ENCODE measurements at places on chromosomes 12 and 14.

- no peak for DNase-seq
These were observed 21.1 kb upstream of the TMEM132C start for GRCh38 chr12:128245905-128246304.

- no peak for DNase-seq
These were observed 8.6 kb downstream of the TUNAR start for GRCh38 chr14:95885278-95885677.

- peak; percentile 25 for DNase-seq
These were observed 1.1 kb downstream of the KMT2D start for GRCh38 chr12:49059299-49060171.

DNA sequence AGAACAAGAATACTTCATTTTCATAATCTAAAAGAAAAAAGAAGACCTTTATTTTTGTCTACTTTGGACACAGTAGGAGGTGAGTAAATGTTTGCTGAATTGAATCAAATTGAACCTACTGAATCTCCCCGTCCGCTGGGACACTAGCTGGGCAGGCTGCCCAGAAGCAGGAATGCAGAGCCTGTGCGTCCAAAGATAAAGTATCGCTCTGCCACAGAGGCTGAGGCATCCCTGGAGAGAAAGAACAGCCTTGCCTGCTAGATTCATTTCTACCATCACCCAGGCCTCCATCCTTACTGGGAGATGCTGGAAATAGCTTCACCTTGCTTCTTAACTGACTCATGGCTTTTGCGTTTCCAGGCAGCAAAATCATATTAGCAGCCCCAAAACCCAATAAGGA lies 64.1 kb upstream of the TSPAN11 start:
- DNase-seq: no peak

- no peak for DNase-seq
These were observed 113.8 kb downstream of the EGLN3 start for GRCh38 chr14:33836900-33837577.
